ENCODE measurements at places on chromosomes 1 and 21. TPM values are rescaled to one million over a fixed set of nuclear protein-coding genes. Genes with fewer than 3 reads are reported as not detected.

- no peak for DNase-seq
Observed at GRCh38 chr1:209609041-209609790, 25.7 kb downstream of the CAMK1G start.

DNA sequence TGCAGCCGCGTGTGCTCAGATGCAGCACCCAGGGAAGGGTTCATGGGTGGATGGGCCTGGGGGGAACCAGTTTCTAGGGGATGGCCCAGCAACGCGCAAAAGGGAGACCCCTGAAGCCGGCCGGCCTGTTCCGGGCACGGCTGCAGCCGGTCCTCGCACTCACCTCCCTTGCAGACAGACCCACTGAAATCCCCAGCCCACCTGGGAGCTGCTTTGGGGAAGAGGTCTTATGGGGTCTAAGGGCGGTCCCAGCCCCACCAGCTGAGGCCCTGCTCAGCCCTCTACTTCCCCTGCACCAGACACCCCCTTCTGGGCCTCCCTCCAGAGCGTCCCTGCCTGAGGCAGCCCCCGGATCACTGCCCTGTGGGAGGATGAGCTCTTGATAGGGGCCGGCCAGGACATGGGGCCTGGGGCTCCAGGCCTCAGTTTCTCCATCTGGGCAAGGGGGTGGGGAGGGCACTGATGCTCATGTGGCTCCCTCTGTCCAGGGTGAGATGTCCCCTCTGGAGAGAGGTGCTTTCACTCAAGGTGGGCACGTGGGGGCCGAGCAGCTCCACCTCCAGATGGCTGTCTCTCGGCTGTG lies 20.0 kb upstream of the TTC34 start:
- DNase-seq = peak; percentile 40

CYP4A22 gene
- not detected for total RNA-seq

DNA sequence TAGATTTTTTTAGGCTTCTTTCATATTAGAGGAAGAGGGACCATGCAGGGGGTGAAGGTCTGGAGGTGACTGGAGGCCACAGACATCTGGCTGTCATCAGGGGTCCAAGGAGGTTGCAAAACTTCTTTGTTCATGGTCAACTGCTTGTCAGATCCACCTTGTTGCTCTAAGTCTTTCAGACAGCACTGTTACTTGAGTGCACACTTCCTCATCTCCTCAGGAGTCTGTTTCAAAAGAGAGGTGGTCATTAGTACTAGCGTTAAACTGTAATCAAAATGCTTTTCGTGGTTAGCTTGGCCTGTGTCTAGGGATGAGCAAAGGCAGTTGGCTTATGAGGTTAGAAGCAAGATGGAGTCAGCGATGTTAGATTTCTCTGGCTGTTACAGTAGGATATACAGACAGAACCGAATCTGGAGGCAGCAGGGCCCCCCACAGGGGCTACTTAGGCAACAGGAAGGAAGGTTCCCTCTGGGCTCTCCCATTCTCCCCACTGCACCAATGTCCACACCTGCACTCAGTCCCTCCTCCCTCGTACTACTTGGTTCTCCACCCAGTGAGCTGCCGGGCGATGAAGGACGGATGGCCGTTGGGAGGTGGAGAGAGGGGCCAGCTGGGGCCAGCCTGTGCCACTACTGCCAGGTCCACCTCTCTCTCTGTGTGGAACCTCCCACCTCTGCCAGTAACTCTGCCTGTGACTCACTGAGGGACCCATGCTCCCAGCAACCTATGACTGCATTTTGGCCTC lies 57.2 kb downstream of the TOR1AIP2 start:
- DNase-seq = no peak

DNA sequence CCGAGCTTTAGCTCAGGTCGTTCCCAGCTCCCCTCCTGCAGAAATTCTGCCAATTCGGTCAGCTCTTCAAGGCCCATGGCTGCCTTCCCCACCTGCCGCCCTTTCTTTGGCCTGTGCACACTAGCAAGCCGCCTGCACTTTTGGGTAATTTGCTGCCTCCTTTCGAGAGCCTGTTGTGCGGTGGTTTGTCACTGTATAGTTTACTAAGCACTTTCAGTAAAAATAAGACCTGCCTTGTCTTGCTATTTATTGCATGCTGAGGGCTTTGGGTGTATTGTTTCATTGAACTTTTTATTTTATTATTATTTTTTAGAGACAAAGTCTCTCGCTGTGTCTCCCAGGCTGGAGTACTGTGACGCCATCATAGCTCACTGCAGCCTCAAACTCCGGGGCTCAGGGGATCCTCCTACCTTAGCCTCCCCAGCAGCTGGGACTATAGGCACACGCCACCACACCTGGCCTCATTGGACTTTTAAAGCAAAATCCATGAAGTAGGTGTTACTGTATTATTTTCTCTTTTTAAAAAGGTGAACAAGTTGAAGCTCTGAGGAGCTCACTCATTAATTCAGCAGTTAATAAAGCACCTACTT lies 1.1 kb upstream of the FABP3 start:
- no peak for DNase-seq

ADPRS gene
- 17.1 TPM for total RNA-seq

GRCh38 chr1:7482077-7482476 lies 289.0 kb upstream of the VAMP3 start:
- DNase-seq = peak; percentile 53

DNA sequence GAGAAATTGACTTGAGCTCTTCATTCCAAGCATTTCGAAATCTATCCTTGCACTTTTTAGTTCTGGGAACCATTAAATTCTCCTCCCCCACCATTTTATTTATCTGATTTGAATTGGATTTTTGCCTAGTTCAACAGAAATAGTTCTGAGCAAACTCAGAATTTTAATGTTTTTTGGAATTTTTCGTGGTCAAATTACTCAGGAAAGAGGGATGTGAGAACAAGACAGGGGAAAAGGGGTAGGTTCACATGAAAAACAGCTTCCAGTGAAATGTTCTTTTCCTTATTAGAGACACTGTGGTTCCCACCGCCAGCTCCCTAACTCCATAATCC lies 5.7 kb upstream of the ZNF697 start:
- no peak for DNase-seq

DNA sequence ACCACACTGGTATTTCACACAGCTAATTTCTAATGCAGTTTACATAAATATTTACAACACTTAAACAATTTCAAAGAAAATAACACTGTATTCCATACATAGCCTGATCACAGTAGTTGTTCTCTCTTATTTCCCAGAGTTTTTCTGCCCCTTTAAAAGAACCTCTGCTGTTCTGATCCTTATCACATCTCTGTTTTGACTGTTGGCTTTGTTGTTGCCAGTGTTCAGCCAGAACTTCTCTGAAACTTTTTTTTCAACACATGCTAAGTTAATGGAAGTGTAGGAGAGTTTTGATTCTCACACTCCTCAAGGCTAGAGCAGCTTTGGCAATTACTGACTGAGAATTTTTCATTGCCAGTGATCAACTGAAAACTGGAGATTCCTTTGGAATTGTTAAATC lies 11.1 kb downstream of the SELE start:
- DNase-seq = no peak

SLX9 gene
- 22.6 TPM for total RNA-seq

ERG gene
- total RNA-seq = 19.1 TPM

RNU1-4 gene
- 7,768 TPM for total RNA-seq

NMNAT2 gene
- total RNA-seq = 39.7 TPM

DNA sequence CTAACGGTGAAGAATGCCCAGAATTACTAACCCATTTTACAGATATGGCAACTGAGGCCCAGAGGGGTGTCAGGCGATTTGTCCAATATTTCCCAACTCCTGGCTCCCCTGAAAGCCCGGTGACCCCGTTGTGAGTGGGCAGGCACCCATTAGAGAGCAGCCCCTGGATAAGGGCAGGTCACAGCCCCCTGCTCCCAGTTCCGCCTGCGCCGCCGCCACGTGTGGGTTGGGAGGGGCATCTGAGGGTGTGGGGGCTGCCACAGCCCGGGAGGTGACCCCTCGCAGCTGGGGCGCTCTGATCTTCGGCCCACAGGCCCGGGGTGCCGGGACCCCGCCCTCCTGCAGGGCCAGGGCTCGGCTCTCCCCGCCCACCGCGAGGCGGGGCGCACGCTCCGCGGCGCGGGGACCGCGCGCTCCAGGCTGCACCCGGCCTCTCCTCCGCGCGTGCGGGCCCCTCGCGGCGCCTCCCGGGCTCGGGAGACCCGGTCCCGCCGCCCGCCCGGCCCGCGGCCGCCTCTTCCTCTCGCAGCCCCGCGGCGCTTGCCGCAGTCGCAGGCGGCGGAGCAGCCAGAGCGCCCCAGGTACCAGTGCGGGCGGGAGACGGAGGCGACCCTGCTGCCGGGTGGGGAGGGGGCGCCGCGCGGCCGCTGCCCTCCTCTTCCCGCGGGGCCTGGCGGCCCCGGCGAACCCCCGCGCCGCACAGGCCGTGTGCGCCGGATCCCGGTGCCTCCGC lies at the start of gene HTR6:
TSS of gene HTR6 (plus strand) at position 423 of the 733 bp plus-strand sequence. CDS start 879 bp downstream, outside the sequence.
- no peak for DNase-seq
